ENCODE measurements at places on chromosomes 11 and 22.

GRCh38 chr22:43036282-43036829 is 21.4 kb upstream of the PACSIN2 start:
- DNase-seq: no peak

DNA sequence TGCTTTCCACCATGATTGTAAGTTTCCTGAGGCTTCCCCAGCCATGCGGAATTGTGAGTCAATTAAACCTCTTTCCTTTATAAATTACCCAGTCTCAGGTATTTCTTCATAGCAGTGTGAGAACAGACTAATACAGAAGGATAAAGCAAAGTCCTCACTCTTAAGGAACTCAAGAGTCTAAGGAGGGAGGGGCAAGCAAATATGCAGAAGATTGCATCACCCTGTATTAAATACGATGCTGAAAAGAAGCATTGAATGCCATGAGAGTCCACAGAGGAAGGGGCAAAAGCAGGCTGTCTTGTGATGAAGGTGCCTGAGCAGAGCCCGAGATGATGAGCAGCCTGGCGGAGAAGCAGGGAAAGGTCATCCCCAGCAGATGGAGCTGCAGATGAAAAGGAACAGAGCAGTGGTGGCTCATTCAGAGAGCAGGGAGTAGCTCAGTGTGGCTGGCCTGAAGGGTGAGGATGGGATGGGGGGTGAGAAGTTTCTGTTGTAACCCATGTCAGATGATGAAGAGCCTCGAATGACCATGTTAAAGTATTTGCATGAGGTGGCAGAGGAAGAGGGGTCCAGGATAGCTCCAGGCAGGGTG is 6.3 kb upstream of the IZUMO1R start:
- no peak for DNase-seq

DNA sequence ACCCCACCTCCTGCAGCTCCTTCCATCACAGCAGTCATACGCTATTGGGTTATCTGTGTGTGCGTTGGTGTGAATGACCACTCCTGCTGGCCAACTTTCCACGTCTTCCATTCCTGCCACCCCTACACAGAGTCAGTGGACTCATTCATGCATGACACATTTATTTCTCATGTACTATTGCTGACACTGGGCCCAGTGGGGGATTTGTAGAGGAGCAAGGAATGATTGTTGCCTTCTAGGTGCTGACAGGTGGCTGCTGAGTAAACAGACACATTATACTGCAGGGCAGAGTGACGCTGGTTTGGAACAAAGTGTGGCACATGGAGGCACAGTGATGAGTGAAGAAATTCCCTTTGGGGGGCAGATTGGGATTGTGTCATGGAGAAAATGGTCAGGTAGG is 113.9 kb downstream of the CCDC81 start:
- no peak for DNase-seq

DNA sequence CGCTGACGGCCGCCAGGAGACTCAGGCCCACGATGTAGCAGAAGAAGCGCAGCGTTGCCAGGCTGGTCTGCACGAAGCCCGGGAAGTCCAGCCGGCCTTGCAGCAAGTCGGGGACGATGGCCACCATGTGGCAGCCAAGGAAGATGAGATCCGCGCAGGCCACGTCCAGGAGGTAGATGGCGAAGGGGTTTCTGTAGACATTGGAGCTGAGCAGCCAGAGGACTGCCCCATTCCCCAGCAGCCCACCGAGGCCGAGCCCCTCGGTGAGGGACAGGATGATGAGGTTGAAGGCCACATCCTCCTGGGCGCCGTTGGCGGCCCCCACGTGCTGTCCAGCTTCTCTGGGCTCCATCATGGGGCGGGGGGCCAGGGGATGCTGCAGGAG is 3.8 kb downstream of the MRGPRE start:
- DNase-seq: no peak

- no peak for DNase-seq
Measured at GRCh38 chr11:71543866-71544265, 4.4 kb upstream of the KRTAP5-9 start.

- DNase-seq: no peak
Measured at GRCh38 chr22:17831501-17832251, 57.4 kb upstream of the BID start.

DNA sequence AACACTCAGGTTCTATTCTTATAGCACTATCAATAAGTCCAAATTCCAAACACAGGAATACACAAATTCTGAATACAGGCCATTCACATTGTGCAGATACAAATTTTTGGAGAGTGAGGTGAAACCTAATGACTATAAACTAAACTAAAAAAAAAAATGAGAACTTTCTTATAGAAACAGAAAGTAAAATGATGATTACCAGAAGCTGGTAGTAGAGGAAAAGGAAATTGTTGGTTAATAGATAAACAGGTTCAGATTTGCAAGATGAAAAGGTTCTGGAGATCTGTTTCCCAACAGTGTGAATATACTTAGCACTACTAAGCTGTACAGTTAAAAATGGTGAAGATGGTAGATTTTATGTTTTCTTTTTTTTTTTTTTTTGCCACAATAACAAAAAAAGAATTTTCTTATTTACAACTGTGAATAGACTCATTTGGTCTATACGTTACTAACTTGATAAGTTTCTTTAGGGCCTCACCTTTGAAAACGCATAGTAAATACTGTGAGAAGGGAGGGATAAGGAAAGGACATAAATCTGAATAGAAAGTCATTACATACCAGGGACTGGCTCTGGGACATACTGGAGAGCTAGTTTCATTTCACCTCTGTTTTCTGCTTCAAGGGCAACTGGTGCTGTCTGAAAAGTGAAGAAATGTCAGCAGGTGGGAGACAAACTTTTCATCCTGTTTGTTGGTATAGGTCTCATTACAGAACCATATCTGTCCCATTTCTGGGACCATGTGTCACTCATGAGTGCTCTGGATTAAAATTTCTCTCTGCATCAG is 14.2 kb upstream of the CCDC89 start:
- no peak for DNase-seq

DNA sequence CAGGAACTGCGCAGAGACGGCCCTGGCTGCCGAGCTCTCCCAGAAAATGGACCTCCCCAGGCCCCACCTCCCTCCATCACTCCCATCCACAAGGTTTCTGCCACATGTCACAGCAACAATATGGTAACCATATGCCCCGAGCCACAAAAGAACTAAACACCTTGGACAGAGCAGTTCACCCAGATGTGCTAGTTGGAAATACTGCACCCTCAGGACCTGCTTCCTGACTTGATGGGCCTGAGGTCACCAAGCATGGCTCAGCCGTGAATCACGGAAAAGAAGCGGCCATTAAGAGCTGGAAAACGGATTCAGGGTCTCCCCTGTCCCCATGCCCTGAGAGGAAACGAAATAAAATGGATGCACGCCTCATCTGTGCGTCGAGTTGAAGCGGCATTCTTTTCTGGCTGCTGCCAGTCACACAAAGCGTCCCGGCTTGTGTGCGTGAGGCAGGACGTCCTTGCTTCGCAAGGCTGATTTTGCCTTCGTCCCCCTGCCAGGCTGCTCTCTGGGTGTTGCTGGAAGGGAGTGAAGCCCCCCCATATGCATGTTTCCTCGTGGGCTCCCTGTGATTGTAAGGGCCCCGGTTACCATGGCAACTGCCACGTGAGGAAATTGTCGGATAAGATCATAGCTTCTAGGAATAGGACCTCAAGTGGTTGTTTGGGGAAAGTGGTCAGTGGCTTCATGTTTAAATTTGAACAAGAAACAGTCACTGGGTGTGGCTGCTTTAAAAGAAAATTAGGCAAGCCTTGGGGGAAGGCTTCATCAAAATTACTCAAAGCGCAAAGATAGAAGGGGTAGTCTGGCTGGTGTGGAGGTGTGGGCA is 51.7 kb downstream of the FLI1 start:
- DNase-seq: no peak

GRCh38 chr11:74171997-74172396 is 908 bp downstream of the PPME1 start:
- no peak for DNase-seq

- no peak for DNase-seq
Measured at GRCh38 chr11:100383357-100383865, 303.7 kb upstream of the ARHGAP42 start.

DNA sequence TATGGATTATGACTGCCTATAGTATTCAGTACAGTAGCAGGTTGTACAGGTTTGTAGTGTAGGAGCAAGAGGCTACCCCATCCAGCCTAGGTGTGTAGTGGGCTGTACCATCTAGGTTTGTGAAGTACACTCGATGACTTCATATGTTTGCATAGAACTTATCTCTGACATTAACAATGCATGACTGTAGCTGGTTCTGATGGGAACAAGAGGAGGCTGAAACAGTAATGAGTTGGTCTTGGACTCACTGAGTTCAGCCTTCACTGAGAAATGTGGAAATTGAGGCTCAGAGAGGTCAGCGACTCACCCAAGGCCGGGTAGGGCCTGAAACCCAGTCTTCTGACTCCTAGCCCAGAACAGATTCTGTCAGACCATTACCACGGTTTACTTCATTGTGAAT is 13.0 kb downstream of the MYO7A start:
- DNase-seq: peak; percentile 42

DNA sequence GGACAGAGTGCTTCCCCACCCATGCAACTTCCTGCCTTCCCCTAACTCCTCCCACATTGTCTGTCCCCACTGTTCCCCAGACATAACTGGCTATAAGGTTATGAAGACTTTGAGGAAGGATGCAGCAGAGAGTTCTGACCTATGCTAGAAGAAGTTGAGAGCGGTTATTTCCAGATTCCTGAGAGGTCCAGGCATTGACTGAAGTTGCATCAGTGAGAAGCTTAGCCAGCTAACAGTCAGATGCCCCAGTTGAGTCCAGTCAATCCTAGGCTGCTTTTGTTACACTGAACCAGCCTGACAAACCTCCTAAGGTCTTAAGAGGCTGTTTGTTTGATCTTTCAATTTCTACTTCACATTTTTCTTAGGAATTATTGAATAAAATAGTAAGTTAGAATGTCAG is 937.9 kb upstream of the CCDC90B start:
- DNase-seq: no peak

DNA sequence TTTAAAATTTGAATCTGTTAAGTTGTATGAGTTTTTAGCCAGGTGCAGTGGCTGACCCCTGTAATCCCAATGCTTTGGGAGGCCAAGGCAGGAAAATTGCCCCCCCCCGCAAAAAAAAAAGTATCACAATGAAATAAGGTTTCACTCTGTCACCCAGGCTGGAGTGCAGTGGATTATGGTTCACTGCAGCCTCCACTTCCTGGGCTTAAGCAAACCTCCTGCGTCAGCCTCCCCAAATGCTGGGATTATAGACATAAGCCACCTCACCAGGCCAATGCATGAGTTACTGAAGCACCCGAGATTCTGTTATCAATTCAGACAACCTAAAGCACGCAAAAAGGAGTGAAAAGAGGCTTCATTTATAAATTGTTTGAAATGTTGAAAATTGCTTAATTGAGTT is 2.4 kb upstream of the CHID1 start:
- DNase-seq: no peak

- DNase-seq: no peak
Measured at GRCh38 chr11:109184376-109184775, 237.6 kb upstream of the C11orf87 start.

- DNase-seq: peak; percentile 18
Measured at GRCh38 chr11:10413268-10413667, 41.8 kb upstream of the AMPD3 start.

- no peak for DNase-seq
Measured at GRCh38 chr11:128235426-128235825, 351.9 kb downstream of the ETS1 start.

DNA sequence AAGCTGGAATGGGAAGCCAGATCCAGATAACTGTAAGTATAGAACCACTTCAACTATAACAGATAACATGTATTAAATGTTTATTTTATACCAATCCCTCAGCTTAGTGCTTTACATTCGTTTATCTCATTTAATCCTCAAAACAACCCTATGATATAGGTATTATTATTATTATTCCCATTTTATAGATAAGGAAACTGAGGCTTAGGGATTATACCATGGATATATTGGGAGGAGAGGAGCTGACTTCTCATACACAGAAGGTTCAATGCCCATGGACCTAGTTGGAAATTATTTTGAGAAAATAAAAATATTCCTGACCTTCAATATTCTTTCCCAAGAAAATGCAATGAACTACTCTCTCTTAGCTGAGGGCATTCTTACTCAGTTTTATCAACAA is 140.4 kb upstream of the C11orf58 start:
- no peak for DNase-seq

GRCh38 chr22:19463491-19464469 is 15.2 kb downstream of the UFD1 start:
- DNase-seq: no peak

GRCh38 chr11:23405350-23405937 is 545.2 kb upstream of the CCDC179 start:
- DNase-seq: no peak

DNA sequence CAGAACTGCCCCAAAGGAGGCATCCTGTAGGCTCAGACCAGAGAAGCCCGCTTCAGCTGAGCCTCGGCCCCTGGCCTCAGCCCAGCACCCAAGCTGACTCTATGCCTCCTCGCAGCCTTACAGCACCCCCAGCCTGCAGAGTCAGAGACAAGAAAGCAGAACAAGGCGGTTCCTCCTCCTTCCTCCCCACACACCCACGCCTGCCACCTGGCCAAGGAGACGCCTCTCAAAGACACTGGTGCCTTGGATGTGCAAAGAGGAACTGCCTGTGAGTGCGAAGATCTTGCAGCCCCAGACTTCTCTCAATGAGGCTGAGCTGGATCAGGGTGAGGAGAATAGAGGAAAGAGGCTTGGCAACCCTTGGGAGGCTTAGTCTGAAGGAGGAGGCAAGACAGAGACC is 60.2 kb downstream of the PDE2A start:
- no peak for DNase-seq

DNA sequence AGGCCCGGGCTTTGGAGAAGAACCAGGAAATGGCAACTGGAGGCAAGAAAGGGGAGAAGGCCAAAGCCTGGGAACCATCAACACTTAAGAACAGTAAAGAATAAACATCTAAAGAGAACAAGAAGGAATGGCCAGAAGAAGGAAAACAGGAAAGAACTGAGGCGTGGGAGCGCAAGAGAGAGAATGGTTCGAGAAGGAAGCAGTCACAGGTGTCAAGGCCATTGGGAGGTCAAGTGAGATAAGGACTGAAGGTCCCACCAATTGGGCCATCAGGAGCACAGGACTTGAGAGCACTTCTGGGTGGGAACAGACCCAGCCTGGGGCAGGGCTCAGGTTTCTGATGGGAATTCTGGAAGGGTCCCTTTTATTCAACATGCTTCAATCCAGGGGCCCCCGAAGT is 697 bp upstream of the SCGB1A1 start:
- no peak for DNase-seq

DNA sequence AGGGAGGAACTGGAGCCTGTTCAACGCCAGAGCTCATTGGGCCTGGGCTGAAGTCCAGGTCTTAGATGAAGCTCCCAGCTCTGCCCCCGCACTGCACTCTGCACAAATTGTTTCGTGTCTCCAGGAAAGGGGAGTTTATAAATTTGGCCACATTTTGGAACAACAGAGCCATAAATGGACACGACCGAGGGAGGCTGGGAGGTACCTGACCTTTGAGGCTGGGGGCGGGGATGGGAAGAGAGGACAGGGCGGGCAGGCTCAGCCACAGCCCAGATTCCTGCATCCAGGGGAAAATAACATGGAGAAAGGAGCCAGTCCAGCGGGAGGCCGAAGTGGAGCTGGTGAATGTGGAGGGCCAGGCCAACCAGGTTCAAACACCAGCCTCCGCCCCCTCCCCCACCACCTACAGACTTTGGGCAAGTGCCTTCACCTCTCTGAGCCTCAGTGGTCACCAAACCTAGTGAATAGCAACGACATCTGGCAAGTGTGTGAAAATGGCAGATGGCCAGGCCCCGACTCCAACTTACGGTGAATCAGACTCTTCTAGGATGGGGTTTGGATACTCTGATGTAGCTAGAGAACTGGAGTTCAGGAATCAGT is 36.8 kb upstream of the SMTN start:
- no peak for DNase-seq
